ENCODE measurements at places on chromosomes 4 and X.

GRCh38 chr4:79211490-79211889, 114.4 kb downstream of the NAA11 start:
- no peak for DNase-seq

- DNase-seq = no peak
These were observed 81.9 kb upstream of the HPGD start for GRCh38 chr4:174604198-174604597.

GRCh38 chr4:154502111-154502510, 10.5 kb upstream of the DCHS2 start:
- DNase-seq = no peak

GRCh38 chrX:13064599-13065143, 20.3 kb upstream of the FAM9C start:
- DNase-seq = no peak

- DNase-seq = peak; percentile 1
These were observed 97.8 kb upstream of the ANK2 start for GRCh38 chr4:112951362-112952312.

GRCh38 chr4:79980448-79980847, 92.6 kb downstream of the ANTXR2 start:
- DNase-seq = no peak

DNA sequence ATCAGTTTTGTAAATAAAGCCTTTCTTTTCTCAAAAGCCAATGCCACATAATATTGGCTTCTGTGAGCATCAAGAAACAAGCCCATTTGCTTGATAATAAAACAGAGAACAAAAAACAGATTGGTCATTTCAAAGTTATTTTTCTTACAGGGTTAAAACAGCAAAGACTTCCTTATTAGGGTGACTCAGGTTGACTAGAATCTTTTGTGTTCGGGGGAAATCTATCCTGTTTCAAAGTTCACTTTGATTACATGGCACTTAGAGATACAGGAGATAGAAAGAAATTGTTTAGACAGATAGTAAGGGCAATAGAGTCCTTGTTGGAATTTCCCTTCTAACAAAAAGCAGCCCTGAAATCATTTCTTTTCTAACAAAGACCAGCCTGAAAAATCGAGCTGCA, 170.0 kb upstream of the GLRA2 start:
- no peak for DNase-seq

DNA sequence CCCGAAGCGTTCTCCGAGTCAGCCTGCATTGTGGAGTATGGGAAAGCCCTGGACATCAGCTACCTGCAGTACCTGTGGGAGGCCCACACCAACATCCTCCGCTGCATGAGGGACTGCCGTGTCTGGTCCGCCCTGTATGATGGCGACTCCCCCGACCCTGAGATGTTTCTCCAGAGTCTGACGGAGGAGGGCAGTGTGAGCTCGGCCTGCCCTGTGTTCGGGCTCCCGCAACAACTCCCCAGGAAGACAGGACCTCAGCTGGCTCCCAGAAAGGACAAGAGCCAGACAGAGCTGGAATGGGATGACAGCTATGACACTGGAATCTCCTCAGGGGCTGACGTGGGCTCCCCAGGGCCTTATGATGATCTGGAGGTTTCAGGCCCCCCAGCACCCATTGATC, 111.3 kb downstream of the GATB start:
- DNase-seq = no peak

- DNase-seq = no peak
These were observed 154.0 kb downstream of the TMEM47 start for GRCh38 chrX:34503119-34503518.

- no peak for DNase-seq
These were observed 1536.4 kb upstream of the TENM3 start for GRCh38 chr4:180706766-180707165.

DNA sequence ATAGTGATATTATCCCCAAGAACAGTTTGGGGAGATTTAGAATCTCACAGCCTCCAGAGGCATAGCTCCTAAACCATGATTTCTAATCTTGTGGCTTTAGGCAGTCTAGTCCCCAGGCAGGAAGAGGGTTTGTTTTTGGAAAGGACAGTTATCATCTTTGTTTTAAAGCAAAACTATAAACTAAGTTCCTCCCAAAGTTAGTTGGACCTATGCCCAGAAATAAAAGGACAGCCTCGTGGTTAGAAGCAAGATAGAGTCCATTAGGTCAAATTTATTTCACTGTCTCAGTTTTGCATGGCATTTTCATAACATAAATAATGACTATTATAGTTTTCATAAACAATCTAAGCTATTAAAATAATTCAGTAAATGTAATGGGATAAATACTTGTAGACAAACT, 120.5 kb downstream of the MAGEC2 start:
- DNase-seq = no peak

- DNase-seq = no peak
These were observed 17.7 kb downstream of the UVSSA start for GRCh38 chr4:1364748-1365147.

DNA sequence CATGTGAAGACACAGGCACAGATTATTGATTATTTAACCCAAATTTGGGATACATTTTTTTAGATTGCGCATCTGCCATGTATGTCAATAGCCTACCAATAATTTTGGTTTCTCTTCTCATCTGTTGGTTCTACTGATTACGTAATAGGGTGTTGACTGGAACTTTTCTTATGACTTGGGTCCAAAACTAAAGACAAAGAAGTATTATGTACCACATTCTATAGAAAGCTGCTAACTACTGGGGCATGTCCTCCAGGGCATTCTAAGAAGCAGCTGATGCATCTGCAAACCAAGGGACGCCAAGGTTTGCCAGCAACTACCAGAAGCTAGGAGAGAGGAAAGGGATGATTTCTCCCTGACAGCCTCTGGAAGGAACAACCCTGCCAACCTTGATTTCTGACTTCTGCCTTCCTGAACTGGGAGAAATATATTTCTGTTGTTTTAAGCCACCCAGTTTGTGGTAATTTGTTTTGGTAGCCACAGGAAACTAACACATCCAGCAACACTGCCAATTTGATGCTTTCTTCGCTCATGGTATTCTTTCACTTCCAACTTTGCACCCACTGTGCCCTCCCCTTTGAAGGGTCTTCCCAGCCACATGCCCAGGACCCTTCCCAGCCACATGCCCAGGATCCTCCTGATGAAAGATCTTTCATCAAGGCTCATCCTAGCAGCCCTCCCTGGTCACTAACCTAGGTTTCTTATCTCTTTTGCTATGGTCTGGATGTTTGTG, 15.9 kb upstream of the TLR1 start:
- no peak for DNase-seq

- DNase-seq = no peak
These were observed 81.0 kb downstream of the MAGED4 start for GRCh38 chrX:52265713-52266112.

DNA sequence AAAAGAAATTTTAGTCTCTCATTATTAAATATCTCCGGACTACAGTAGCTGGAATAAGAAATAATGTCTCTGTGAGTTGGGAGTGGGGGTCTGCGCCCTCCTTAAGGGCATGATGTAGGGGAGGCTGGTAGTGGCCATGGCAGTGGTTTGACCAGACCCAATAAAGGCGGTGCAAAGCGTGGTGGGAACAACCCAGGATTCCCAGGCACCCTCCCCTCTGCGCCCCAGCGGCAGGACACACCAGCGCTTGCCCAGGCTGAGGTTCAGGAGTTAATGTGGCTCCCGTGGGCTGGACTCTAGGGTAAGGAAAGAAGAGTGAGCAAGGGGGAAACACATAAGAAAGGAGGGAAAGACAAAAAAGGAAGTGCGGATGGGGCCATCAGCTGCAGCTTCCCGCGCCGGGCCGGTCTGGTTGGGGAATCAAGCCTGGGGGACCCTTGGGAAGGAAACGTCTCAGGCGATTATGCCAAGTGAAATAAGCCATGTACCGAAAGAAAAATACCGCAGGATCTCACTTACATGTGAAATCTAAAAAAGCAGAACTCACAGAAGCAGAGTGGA, 157.5 kb upstream of the SMIM31 start:
- no peak for DNase-seq

GRCh38 chr4:44914748-44915147, 188.4 kb upstream of the GNPDA2 start:
- no peak for DNase-seq

- DNase-seq = no peak
These were observed 31.9 kb downstream of the NPFFR2 start for GRCh38 chr4:72063726-72064125.

- no peak for DNase-seq
These were observed 4.2 kb downstream of the LNX1 start for GRCh38 chr4:53587135-53587534.

DNA sequence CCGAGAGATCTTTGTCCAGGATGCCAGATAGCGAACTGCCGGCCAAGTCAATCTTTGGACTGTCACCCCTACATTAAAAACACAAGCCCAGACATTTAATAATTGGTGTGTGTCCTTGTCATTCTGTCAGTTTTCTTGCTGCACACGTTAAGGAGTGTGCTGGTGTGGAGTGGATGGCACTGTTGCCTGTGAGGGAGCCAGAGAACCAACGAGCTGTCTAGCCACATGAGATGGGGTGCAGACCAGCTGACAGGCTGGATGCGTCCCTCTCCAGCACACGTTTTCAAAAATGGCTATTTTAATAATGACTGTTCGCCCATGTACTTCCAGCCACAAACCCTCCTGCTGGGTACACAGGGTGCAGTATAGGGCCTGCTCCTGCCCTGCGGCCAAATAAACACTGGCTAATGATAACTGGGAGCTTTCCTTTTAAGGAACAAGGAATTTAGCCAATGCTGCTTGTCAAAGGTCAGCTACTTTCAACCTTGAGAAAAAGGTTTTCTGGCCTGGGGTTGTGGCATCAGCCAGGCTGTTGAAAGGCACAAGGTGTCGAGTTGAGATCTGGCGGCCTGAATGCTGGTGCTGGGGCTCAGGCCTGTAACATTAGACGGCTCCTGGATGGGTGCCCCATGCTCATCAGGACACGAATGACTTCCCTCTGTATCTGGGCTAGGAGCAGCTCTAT, 54.0 kb upstream of the MAP3K15 start:
- DNase-seq = no peak

DNA sequence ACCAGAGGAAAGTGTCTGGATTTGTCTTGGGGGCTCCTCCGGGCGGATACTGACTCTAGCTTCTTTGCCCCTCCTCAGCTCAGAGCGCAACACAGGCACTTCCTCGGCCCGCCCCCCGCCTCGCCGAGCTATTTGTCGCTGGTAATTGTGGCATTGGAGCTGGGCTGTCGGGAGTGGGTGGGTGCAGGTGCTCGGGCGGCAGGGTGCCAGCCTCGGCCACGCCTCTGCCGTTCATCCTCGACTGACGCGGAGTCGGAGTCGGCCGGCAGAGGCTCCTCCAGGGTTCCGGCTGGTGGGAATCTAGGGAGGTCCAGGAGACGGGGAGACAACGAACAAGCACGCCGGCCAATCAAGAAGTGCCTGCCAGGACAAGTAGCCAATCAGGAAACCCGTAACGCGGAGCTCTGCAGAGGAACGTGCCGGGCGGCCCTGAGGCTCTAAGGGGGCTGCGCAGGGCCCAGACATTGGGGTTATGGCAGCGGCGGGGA, 3.9 kb upstream of the SYN1 start:
- DNase-seq = peak; percentile 26

DNA sequence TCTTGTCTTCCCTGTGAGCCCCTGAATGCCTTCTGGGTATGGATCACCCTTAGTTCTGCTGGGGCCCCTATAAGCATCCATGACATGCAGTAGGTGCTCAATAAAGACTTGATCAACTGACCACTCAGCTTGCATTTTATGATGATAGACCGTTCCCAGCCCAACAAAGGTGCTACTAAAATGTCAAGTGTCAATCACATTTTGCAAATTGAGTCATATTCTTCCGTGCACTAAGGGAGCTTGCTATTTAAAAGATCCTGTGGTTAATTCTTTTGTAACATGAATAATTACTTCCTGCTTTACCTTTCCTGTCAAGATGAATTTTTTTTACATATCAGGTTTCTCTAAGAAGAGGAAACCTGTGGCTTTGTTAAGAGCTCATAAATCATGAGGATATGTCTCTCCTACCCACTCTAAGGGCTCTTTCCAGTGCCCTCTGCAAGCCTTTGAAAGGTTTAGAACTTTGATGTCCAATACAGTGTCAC, 47.6 kb downstream of the SH3KBP1 start:
- no peak for DNase-seq

DNA sequence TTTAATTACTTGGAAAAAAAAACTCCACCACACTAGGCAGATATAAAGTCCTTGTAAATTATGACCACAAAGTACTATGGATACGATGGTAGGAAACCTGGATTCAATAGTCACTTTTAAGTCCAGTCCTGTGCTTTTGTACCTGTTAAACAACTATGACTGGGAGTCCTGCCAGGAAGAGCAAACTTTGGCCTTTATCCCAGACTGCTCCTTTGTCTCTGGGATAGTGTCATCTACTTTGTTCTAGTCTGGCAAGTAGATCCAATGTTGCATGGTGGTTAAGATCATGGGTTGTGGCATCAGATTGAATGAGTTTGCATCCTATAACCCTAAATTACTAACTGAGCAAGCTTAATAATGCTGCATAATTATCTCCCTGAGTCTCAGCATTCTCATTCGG, 175.3 kb upstream of the FGF13 start:
- no peak for DNase-seq

GRCh38 chrX:37785569-37785968, 5.7 kb downstream of the CYBB start:
- peak; percentile 75 for DNase-seq

- no peak for DNase-seq
These were observed 572.3 kb downstream of the RAB28 start for GRCh38 chr4:12911750-12912358.

DNA sequence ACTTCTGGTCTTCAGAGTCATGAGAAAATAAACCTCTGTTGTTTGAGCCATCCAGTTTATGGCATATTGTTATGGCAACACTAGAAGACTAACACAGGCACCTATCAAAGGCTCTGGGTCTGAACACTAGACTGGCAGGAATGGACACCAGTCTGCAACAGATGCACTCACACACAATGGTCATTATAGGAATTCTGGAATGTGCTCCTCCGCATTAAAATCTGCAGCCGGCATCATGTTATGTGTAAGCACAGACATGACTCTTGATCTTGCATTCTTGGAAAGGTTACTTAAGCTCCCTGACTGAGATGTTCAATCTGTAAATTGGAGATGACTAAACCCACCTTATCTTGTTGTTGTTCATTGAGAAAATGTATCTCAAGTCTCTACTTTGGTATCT, 112.3 kb upstream of the ZNF518B start:
- no peak for DNase-seq

DNA sequence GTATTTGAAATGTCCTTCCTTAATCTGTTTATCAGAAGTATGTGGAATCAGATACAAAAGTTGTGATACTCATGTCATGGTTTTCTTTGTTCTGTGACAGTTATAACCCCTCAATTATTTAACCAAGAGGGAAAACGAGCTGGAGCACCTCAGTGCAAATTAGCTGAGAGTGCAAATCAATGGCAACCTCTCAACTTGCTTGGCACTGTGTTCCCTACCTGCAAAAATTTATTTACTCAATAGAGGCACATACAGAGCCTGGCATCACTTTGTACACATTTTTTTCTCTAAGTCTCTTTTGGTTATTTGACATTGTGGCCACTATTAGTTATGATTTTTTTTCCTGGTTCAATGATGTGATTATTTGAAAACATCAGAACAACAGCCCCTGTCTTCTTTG, 186.2 kb downstream of the STIM2 start:
- DNase-seq = no peak
